Parietal lobe (tissue), 2 donors: ENCODE measurements at places on chromosomes 6 and 20. TPM values are rescaled to one million over a fixed set of nuclear protein-coding genes. Genes with fewer than 3 reads are reported as not detected.

Gene RIPPLY2
- total RNA-seq, result 11.3 TPM

Gene APOM
- total RNA-seq, result 2.2 TPM

Gene SLC29A1
- total RNA-seq, result 10.0 TPM

Gene PKHD1
- total RNA-seq, result under 0.01 TPM

Gene HEY2
- 1.3 TPM for total RNA-seq

Gene ABHD16B
- not detected for total RNA-seq

Gene PRL
- not detected for total RNA-seq

Gene TMEM200A
- total RNA-seq, result 25.0 TPM

Gene PIGU
- 30.0 TPM for total RNA-seq

Gene HLA-DRB1
- 1.6 TPM for total RNA-seq

Gene OSER1
- 30.4 TPM for total RNA-seq

Gene ZNF311
- total RNA-seq, result 8.1 TPM

Gene FNDC1
- total RNA-seq, result 0.63 TPM

Gene IRAK1BP1
- 35.4 TPM for total RNA-seq

Gene MYL9
- total RNA-seq, result not detected

Gene MATN4
- total RNA-seq, result not detected

Gene TFAP2D
- total RNA-seq, result not detected

Gene PNLDC1
- not detected for total RNA-seq

Gene HSPA12B
- total RNA-seq, result 3.4 TPM

Gene CAGE1
- total RNA-seq, result not detected

Gene KIF25
- not detected for total RNA-seq

Gene IDH3B
- total RNA-seq, result 64.2 TPM

Gene NFATC2
- total RNA-seq, result 0.63 TPM

Gene ATAT1
- 67.3 TPM for total RNA-seq

Gene IPCEF1
- total RNA-seq, result 32.6 TPM

Gene MYCT1
- total RNA-seq, result 2.2 TPM

Gene DOP1A
- total RNA-seq, result 140 TPM

Gene TMEM14A
- total RNA-seq, result 59.5 TPM

Gene XKR7
- total RNA-seq, result 18.2 TPM

Gene CCR6
- not detected for total RNA-seq

Gene PLN
- total RNA-seq, result not detected

Gene RAET1L
- total RNA-seq, result not detected

Gene MEI4
- 0.31 TPM for total RNA-seq

Gene CLVS2
- 70.1 TPM for total RNA-seq

Gene EYA4
- total RNA-seq, result 0.94 TPM

Gene C20orf202
- total RNA-seq, result 1.3 TPM

Gene NDUFAF4
- total RNA-seq, result 25.0 TPM

Gene IL17F
- total RNA-seq, result not detected

Gene TINAG
- total RNA-seq, result not detected

Gene CLDN20
- total RNA-seq, result not detected

Gene MRPS10
- total RNA-seq, result 41.0 TPM

Gene BANF2
- total RNA-seq, result not detected

Gene GPX5
- not detected for total RNA-seq

Gene CDK19
- total RNA-seq, result 78.9 TPM

Gene ENPP5
- total RNA-seq, result 5.0 TPM

Gene ATF6B
- 31.6 TPM for total RNA-seq

Gene ANGPT4
- not detected for total RNA-seq
